Nephron progenitor cell (in vitro differentiated cells): ENCODE measurements at places on chromosomes 5 and 9.

- DNase-seq, result no peak
Observed at GRCh38 chr9:96619124-96619465, 548 bp downstream of the CDC14B start.

GRCh38 chr9:128862401-128862851 is 19.3 kb downstream of the KYAT1 start:
- no peak for DNase-seq

DNA sequence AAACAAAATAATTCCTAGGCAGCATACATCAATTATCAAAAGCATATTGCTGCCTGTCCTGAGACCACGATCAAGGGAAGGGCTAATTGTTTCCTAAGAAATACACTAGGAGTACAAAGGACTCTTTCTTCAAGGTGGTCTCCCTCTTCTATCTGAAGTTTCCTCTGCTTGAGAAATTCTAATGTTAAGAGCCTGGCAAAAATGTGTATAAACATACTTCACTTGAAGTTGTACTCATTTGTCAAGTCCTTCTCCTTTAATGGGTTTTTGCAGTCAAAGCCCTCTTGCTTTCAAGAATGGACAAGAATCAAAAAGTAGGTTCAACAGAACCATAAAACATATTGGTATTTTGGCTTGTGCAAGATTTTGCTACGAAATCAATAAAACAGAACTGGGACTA is 31.1 kb downstream of the UBTD2 start:
- DNase-seq, result no peak

DNA sequence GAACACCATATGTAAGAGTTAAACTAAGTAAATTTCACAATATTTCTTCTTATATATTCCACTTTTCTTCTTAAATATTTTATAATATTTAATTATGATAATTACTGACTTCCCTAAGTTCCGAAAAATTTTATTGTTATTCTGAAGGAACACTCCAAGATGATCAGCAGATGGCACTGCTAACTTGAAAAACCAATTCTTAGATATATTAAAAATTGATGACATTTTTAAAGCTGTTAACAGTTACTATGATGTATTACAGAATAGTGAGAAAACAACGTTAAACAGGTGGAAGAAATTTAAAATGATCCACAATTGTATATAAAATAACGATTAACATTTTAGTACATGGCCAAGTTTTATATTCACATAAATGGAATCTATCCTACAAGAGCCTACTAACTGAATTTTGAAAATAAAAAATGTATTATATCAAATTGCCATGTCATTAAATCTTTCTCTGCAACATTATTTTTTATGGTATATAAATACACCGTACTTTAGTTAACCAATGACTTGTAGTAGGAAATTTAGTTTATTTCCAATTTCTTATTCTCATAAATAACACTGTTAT is 30.1 kb upstream of the MUSK start:
- no peak for DNase-seq

DNA sequence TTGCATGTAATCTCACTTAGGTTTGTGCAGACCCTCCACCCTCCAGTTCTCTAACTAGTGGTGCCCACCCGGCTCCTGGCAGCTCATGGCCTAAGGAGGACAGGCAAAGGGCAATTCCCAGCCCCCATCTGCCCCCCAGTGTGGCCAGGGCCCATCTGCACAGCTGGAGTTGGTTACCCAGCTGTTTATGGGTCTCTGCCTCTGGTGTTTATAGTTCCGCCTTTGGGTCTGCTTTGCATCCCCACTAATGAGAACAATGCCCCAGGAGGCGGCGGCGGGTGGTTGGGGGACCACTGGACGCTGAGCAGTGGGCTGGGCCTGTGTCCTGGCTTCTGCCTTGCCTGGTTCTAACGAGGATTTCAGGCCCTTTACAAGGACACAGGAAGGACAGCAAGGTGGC is 62.4 kb downstream of the NDST1 start:
- DNase-seq, result no peak

DNA sequence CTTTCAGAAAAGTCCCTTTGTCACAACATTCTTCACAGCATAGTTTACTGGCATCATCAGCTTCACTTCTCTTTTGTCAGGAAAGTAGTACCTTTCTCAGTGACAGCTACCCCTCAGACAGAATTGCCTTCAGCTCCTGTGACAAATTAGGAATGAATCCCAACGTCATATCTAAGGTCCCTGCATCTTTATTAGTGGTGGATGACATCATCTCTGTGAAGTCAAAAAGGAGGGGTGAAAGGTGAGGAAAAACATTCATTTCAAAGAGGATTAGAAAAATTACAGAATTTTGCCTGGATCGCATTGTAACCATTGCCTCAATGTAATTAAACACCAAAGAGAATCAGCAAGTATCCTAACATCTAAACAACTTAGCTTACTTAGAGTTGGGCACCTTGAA is 7.9 kb upstream of the INSL6 start:
- DNase-seq, result no peak

DNA sequence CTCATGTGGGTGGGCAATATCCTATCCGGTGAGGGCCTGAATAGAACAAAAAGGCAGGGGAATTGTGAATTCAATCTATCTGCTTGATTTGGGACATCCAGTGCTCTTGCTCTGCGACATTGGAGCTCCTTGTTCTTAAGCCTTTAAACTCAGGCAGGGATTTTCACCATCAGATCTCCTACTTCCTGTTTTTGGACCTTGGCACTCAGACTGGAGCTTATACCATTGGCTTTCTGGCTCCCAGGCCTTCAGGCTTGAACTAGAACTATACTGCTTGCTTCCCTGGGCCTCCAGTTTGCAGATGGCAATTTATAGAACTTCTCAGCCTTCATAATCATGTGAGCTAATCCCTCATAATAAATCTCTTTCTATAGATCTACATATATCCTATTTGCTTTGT is 134.3 kb upstream of the CLINT1 start:
- DNase-seq, result no peak

GRCh38 chr5:147530530-147531389 is 20.9 kb upstream of the DPYSL3 start:
- no peak for DNase-seq

DNA sequence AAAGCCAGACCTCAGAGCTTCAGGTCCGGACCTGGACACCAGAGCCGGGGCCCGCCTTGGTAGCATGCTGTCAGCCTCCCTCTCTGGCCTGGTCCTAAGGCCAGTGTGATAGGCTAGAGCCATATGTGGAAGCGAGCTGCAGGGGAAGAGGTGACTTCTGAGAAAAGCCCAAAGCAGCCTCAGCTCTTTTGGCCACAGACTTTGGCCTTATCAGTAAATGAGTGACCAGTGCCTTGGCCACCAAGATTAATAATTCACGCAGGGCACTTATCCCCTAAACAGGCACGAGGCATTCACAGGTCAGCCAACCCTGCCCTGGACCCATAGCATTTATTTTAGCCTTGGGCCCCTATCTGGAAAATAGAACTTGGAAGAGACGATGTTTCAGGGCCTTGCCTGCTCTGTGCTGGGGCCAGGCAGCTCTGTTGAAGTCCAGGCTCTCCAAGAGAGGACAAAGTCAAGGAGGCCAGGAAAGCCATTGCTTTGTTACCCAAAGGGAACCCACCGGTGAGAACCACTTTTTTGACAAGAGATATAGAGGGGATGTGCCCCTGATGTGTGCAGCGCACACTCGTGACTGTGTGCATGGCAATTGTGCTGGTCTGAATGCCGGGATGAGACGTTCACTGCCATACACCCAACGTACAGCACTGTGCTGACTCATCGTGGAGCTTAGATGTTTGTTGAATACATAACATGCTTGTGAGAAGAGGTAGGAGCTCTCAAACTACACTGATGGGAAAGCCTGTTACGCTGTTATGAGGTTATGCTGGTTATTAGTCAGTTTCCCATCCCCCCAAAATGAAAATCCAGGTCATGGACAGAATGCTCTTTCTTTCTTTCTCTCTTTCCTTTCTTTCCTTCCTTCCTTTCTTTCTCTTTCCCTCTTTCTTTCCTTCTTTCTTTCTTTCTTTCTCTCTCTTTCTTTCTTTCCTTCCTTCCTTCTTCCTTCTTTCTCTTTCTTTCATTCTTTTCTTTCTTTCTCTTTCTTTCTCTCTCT is 5.0 kb upstream of the SLC34A1 start:
- DNase-seq, result no peak

GRCh38 chr9:108456903-108457302 is 398.9 kb downstream of the ACTL7B start:
- no peak for DNase-seq

DNA sequence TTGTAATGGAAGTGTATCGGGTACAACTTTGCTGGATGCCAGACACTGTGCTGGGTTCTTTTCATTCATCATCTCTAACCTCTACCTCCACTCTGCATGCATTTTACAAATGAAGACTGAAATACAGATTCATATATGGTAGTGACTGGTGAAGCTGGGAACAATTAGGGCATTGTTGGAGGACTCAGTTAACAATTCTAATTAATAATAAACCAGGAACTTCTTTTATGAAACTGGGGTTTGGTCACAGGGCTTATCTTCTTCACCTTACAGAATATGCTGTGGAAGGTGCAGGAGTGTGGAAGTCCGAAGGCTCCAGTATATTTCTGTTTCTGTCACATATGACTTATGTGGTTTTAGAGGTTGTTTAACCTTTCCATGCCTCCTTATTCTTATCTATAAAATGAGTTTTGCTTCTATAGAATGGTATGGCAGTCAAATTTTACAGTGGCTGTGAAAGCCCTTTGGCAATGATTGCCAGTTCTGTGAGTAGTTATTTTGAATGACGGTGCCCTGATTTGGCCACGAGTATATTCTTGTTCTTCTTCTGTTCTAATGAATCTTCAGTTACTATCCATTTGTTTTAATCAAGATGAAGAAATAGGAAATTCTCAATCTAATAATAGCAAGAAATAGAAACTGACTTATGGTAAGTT is 284.7 kb downstream of the GABRB2 start:
- DNase-seq, result no peak

GRCh38 chr9:107698779-107699178 is 209.2 kb upstream of the KLF4 start:
- DNase-seq, result no peak

DNA sequence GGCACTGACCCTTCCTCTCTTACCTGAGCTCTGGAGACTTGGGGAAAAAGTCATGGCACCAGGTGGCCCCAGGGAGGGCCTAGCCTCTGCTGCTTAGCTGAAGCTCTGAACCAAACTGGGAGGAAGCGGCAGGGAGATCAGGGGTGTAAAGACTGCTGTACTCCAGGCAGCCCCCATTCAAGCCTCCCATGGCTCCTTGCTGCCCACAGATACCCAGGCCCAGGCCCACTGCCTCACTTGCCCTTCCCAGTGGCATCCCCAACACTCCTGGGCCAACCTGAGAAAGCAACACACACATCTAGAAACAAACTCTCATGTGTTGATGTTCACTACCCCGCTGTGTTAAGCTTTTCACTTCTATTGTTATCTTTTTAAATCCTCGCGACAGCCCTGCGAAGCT is 151.6 kb downstream of the C5orf15 start:
- DNase-seq, result no peak

DNA sequence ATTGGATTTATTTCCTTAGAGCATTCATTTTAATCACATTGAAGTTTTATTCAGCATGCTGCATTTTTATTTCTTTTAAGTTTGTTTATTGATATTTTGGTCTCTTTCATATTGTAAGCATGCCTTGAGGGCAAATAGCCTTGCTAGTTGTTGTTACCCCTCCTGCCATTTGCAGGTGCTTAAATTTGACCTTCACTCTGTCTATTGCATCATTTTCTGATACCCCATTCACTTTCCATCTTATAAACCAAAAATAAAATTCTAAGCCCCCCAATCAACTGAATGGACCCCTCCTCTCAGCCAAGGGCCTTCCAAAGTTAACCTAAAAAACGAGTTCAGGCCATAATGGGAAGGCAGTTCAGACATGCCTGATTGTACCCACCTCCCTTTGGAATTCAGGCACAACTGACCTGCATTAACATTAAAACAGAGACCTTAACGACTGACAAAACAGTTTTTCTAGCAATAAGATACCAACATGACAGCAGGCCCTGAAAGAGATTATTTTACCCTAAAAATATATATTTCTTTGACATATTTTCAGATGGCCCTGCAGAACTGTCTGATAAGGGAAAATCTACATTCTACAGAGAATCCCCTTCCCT is 32.1 kb downstream of the TARS1 start:
- no peak for DNase-seq

GRCh38 chr9:20353931-20354652 is 268.2 kb downstream of the MLLT3 start:
- no peak for DNase-seq

GRCh38 chr9:109488791-109489492 is 9.2 kb downstream of the PTPN3 start:
- DNase-seq, result no peak

DNA sequence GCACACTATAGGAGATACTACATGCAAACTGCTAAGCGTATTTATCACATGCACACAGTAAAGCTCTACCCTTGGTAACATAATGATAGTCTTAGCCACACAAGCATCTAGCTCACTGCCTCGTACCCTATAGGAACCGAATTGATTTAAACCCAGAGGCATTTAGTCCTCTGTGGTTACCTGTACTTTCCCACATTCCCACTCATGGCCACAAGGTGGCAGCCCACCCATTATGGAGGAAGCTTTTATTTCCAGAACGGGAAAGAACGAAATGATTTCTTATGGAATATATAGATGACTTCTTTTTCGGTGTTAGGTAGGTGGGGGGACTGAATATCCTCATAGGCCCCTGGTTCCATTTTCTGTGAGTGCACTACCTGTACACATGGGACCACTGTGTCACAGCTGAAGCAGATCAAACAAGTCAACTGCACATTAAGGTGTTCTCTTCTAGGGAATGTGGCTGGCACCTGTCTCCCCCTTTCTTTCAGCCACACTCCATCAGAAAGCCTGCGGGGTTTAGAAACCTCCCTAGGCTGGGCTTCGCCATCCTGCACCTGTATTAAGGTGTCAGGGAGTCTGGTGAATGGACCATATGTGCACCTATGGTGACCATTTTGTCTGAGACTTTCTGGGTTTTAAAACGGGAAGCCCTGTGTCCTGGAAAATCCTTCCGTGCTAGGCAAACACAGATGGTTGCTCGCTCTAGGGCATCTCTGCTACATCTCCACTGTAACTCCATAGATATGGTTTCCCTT is 313.2 kb downstream of the SLIT3 start:
- peak; percentile 84 for DNase-seq

- DNase-seq, result no peak
Observed at GRCh38 chr9:136084063-136084944, 10.8 kb downstream of the NACC2 start.

DNA sequence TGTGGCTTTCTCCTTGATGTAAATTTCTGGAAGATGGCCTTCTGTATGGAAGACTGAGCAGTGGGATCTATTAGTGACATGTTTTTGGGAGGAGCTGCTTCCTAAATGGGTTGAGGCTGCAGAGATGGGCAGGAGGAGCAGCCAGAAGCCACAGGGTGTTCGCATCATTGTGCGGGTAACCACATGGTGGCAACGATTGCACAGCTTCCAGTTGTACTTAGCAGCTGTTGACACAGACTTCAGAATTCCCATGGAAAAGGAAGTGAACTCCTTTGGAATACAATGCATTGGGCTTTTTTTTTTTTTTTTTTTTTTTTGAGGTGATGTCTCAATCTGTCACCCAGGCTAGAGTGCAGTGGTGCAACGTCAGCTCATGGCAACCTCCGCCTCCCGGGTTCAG is 297.3 kb downstream of the NR3C1 start:
- DNase-seq, result no peak
